Right lung (tissue), 10 donors: ENCODE measurements at places on chromosomes 12 and 14. TPM values are rescaled to one million over a fixed set of nuclear protein-coding genes. Genes with fewer than 3 reads are reported as not detected.

DNA sequence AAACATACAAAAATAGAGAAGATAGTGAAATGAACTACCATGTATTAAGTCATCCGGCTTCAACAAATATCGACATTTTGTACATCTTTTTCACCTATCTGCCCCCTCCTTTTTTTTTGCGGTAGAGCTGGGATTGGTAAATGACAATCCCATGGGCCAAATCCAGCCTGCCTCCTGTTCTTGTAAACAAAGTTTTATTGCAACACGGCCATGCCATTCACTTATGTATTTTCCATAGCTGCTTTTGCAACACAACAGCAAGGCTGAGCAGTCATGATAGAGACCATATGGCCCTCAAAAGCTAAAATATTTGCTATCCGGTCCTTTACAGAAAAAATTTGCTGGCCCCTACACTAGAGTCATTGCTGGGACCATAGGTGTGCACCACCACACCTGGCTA, 58.1 kb upstream of the PLEKHG3 start:
- no peak for DNase-seq

- DNase-seq: no peak
Observed at GRCh38 chr12:96870946-96871345, 36.1 kb upstream of the NEDD1 start.

DNA sequence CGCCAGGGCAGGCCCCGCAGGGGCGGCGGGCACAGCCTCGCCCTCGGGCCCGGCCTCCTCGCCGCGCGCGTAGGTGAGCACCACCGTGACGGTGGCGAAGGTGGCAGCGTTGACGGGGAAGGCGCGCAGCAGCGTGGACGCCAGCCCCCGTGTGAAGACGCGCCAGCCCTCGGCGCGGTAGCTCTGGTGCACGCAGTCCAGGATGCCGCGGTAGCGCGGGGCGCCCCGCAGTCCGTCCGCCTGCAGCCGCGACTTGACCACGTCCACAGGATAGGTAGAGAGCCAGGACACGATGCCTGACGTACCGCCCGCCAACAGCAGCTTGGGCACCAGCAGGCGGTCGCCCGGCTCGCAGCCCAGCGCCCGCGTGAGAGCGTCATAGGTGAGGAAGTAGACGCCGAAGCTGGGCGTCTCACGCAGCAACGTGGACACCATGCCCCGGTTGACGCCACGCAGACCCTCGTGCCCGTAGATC, 13.9 kb downstream of the SLC25A29 start:
- DNase-seq: no peak

GRCh38 chr14:73368616-73369015, 89.7 kb downstream of the NUMB start:
- no peak for DNase-seq

GRCh38 chr12:20865873-20866272, 55.4 kb downstream of the SLCO1B3 start:
- DNase-seq: no peak

GRCh38 chr14:32809255-32809654, 129.4 kb upstream of the NPAS3 start:
- DNase-seq: no peak

DNA sequence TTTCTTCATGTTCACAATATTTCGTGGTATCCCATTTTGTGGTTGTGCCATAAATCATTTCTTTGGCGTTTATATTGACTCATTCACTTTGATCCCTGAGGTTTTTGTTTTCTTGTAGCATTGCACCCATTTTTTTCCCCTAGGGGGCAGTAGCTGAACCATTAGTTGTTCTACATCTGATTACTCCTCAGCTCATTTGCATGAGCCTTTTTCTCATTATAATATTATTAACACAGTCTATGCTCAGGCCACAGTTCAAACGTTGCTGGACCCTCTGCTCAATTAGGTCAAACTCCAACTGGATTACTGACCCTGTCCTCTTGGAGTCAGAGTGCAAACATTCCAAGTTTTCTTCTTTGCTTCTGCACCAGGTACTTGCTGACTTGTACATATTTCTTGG, 475.4 kb upstream of the SEL1L start:
- DNase-seq: no peak

- DNase-seq: no peak
Observed at GRCh38 chr14:105388976-105389375, 9.4 kb upstream of the TEX22 start.

- no peak for DNase-seq
Observed at GRCh38 chr12:18643681-18644080, 94.1 kb downstream of the PLCZ1 start.

DNA sequence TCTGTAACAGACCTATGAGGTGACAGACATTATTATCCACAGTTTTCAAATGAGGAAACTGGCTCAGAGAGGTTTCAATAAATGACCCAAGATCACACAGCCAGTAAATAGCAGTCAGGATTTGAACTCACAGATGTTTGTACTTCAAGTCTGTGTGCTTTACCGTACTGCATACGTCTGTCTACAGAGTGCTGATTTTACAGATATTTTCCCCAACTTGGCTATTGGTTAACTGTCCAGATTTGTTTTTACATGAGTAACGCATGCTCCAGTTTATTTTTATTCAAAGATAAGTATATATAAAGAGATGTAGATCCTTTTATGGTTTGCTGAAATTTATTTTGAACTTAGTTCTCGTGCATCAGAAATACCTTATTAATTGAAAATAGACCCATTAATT, 65.7 kb upstream of the SLC38A2 start:
- no peak for DNase-seq

GRCh38 chr14:61737915-61738314, 24.3 kb upstream of the SNAPC1 start:
- no peak for DNase-seq

- no peak for DNase-seq
Observed at GRCh38 chr12:45644541-45644940, 85.0 kb upstream of the ARID2 start.

- no peak for DNase-seq
Observed at GRCh38 chr14:54253195-54253947, 143.4 kb upstream of the CDKN3 start.

DNA sequence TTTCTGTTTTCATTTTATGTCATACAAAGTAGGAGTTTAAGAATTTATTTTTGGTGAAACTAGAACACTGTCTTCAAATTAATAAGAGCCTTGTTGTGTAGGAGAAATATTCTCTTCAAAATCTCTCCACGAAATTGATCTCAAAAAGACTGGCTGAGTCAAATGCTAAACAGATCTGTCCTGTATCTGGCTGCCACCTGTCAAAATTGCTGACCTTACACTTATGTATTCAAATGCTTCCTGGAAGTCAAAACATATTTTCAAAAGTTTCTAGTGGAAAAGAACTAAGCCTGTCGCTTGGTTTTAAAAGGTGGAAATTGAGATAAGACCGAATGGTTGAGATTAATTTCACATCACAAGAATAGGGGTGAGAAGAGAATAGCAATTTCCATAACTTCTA, 121.4 kb downstream of the RGS6 start:
- no peak for DNase-seq

- no peak for DNase-seq
Observed at GRCh38 chr14:68781161-68782021, 11.5 kb downstream of the ZFP36L1 start.

DNA sequence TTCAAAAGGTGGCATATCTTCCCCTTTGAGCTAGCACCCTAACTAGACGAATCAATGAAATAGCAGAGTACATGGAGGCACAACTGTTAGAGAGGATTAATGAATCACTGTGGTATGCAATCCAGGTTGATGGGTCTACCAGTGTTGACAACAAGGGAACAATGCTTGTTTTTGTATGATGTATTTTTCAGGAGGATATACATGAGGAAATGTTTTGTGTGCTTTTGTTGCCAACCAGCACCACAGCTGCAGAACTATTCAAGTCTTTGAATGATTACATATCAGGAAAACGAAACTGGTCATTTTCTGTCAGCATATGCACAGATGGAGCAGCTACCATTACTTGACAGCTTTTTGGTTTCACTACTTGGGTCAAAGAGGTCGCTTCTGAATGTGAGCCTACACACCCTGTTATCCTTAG, 142.6 kb downstream of the GPHN start:
- DNase-seq: peak; percentile 1

- peak; percentile 56 for DNase-seq
Observed at GRCh38 chr12:22625762-22626294, 857 bp downstream of the ETNK1 start.

DNA sequence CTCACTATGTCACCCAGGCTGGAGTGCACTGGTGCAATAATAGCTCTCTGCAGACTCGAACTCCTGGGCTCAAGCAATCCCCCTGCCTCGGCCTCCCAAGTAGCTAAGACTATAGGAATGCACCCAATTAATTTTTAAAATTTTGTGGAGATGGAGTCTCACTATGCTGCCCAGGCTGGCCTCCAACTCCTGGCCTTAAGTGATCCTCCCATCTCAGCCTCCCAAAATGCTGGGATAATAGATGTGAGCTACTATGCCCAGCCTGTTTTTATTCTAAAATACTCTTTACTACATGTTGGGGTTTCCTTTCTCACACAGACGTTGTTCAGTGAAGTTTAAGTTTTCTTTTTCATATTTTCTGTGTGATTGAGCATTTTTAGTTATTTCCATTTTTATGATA, 60.9 kb upstream of the DUSP6 start:
- no peak for DNase-seq

GRCh38 chr12:50387487-50387886, 8.9 kb downstream of the FAM186A start:
- no peak for DNase-seq

GRCh38 chr12:105477873-105478272, 147.4 kb downstream of the C12orf75 start:
- no peak for DNase-seq

DNA sequence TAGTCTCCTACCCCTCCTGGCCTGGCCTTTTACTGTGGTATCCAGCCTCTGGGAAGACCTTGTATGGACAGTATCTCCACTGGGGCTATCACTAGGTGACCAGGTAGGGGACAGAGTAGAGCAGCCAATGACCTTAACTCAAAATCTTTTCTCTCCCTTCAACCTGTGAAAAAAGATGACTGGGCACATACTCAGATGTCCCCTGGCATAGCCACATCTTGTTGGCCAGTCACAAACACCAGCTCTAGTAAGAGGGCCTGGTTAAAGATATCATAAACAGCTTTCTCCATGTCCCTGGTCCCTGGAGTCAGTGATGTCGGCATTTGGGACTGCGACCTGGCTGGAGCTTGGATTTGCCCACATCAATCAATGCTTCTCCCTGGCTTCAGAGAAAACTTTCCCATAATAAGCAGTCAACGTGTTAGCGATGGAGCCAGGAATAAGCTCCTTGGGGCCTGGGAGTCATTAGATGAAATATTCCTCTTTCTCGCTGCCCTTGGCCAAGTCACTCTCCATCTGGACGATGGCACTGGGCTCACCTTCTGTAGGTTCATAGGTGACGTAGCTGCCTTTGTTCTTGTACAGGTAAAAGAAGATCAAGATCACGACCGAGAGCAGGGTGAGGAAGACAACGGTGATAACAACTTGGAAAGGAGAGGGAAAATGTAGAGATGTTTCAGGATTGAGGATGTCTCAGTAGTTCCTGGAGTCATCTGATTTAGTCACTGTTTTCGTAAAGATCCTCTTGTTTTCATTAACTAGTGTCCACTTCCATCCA, 7.0 kb downstream of the DAZAP2 start:
- no peak for DNase-seq

DNA sequence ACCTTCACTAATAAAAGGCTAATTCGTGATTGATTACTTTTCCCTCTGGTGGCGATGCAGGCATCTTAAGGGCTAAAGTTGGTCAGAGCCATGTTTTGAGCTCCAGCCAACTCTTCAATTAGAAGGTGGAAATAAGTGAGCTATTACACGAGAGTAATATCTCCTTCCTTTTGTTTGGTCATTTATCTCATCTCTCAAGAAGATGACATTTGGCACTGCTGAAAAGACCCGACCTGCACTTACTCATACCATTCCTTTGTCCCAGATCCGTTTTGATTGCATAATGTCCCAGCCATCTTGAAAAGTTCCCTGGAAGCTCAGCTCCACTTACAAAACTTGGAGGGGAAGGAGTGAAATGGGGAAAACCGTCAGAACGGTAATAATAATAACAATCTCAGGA, 316.2 kb downstream of the VRK1 start:
- no peak for DNase-seq

- no peak for DNase-seq
Observed at GRCh38 chr12:27436029-27436428, 10.5 kb upstream of the SMCO2 start.

DNA sequence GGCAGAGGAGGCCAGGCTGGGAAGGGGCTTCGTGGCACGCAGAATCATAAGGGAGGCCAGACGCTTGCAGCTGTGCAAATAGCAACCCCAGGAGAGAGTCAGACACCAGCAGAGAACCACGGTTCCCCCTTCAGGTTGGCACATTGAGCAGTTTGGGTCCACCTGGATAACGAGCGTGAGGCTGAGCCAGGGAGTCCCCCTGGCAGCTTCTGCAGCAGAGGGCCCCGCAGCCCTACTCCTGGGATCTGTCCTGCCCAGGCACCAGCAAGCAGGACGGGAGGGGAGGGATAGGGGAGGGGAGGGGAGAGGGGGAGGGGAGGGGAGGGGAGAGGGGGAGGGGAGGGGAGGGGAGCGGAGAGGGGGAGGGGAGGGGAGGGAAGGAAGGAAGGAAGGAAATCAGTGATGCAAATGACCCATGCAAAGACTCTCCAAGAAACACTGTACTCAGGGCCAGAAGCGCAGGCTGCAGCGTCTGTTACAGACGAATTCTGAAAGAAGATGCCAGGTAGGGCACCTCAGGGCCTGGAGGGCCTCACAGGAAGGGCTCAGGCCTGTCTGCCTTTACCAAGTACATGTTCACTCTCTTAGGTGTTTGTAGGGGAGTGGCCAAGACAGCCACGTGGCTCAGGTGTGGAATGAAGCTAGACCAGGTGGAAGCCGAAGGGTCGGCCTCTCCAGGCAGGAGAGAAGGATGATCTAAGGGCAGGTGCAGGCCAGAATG, 32.3 kb upstream of the MMP17 start:
- peak; percentile 52 for DNase-seq

GRCh38 chr14:35819591-35820540, 6.3 kb upstream of the BRMS1L start:
- no peak for DNase-seq

GRCh38 chr12:96219700-96220206, 25.6 kb downstream of the ELK3 start:
- DNase-seq: no peak

- no peak for DNase-seq
Observed at GRCh38 chr12:68856510-68856909, 48.5 kb downstream of the MDM2 start.

GRCh38 chr12:112862636-112863290, 44.0 kb upstream of the OAS1 start:
- DNase-seq: no peak

GRCh38 chr12:120596901-120597300, 15.7 kb upstream of the POP5 start:
- DNase-seq: no peak

RNF10 gene
- polyA plus RNA-seq: 200 TPM

GPR68 gene
- polyA plus RNA-seq: 3.8 TPM

IFNG-AS1 gene
- 0.31 TPM for polyA plus RNA-seq

RD3L gene
- polyA plus RNA-seq: 0.21 TPM

RNASE2 gene
- 1.6 TPM for polyA plus RNA-seq

OR4K15 gene
- not detected for polyA plus RNA-seq

ESRRB gene
- 0.72 TPM for polyA plus RNA-seq

KRT5 gene
- 0.29 TPM for polyA plus RNA-seq

STYK1 gene
- 0.54 TPM for polyA plus RNA-seq

MYF6 gene
- polyA plus RNA-seq: 4.7 TPM

IL26 gene
- polyA plus RNA-seq: not detected

MSI1 gene
- polyA plus RNA-seq: 12.9 TPM

PEBP1 gene
- 230 TPM for polyA plus RNA-seq

CCDC38 gene
- 0.96 TPM for polyA plus RNA-seq

FAM181A gene
- 0.51 TPM for polyA plus RNA-seq
